Stimulated activated CD4-positive, alpha-beta T cell treated with anti-CD3 and anti-CD28 coated beads, Interleukin-2, amount 100 ng/mL, for 24 hours (primary cell): ENCODE measurements at places on chromosomes 5 and 9.

GRCh38 chr5:151222790-151223446 lies 974 bp downstream of the CCDC69 start:
- peak; percentile 57 for DNase-seq

DNA sequence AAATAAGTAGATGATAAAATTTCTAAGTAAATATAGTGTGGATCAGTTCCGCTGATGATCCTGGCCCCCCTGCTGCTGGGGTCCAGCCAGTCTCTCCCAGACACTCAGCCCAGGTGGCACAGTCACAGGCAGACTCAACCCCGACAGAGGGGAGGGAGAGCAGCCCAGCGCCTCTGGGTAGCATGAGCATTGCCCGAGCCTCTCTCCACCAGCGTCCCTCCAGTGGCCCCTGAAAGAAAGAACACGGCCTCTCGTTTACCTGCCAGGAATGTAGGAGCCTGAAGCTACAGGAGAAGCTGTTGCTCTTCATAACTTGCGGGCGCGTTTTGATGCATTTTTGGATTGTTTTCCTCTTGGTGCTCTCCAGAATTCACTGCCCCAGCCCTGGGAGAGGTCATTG lies 68.8 kb upstream of the ICE1 start:
- DNase-seq = no peak

DNA sequence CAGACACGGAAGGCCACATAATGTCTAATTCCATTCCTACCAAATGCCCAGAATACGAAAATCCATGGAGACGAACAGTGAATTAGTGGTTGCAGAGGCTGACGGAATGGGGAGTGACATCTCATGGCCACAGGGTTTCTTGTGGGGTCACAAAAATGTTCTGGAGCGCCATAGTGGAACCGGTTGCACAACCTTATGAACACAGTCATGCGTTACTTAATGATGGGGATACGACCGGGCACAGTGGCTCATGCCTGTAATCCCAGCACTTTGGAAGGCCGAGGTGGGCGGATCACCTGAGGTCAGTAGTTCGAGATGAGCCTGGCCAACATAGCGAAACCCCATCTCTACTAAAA lies 26.0 kb upstream of the TTLL11 start:
- no peak for DNase-seq

- no peak for DNase-seq
These were observed 3.2 kb upstream of the C5orf63 start for GRCh38 chr5:127076315-127077129.

DNA sequence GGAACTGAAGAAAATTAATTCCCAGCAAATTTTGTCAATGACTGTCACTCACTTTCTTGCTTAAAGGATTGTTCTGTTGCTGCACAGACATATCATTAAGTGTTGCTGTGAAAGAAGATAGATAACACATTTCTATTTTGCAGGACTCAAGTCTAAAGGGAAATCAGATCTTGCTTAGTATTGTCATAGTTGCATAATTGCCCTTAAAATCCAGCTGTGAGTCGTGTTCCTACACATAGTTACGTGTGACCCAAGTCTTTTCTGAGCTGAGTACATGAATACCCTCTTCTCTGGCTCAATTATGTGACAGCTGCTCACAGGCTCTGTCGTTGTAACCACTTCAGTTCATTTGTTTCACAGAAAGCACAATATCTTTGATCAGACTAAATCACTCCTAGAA lies 390.8 kb downstream of the DTWD2 start:
- DNase-seq = no peak

DNA sequence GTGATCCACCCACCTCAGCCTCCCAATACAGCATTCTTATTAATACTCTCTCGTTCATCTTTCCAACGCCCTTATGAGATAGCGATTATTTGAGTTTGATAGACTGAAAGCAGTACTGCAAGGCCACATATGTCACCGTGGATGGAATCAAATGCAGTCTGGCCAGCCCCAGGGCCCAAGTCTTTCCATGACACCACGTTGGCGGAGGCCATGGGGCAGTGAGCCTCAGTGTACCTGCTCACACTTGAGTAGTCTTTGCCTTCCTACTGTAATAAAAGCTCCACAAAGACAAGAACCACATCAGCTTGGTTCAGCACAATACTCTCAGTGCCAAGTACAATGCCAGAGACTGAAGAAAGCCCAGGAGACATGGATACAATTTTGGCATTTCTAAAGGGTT lies 88.5 kb downstream of the TTLL11 start:
- no peak for DNase-seq

DNA sequence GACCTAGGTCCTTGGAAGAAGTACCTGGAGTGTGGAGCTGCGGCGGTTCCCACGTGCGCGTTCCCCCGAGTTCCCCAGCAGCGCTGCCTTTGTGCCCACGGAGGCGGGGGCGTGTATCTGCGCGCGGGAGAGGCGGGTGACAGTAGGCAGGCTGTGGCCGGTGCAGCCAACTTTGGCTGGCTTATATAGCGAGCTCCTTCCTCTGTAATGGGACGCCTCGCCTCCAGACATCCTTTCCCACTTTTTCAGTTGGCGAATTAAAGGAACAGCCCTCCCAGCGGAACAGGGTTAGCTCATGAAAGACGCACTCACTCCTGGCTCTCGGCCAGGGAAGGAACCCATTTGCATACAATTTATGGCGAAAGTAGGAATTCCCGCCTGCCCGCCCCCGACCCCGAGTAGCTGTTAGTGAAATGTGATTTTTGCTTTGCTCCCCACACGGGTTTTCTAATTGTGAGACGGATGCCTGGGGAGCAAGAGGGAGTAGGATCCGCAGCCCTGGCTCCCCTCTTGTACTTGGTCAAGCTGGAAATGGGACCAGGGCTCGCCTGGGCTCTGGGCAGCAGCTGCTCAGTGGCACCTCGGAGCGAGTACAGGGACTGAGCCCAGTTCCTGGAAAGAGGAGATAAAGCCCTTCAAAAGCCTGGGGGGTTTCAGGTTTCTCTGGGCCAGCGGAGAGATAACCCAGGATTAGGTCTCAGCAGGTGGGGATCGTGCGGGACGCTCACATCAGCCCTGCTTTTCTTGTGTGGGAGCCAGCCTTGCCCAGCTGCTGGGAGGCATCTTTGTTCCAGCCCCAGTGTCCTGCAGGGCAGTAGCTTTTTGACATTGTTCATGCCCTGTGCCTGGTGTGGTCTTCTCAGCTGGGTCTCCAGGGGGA lies at the start of gene TNC:
Gene TNC, minus strand, starts transcription at position 159 of the 880 bp plus-strand sequence. CDS start 27,139 bp downstream, outside the sequence.
- DNase-seq = no peak

- DNase-seq = no peak
These were observed 126.4 kb downstream of the FBXL17 start for GRCh38 chr5:108255468-108255867.

- no peak for DNase-seq
These were observed 12.8 kb upstream of the CLIC3 start for GRCh38 chr9:137009217-137009616.

DNA sequence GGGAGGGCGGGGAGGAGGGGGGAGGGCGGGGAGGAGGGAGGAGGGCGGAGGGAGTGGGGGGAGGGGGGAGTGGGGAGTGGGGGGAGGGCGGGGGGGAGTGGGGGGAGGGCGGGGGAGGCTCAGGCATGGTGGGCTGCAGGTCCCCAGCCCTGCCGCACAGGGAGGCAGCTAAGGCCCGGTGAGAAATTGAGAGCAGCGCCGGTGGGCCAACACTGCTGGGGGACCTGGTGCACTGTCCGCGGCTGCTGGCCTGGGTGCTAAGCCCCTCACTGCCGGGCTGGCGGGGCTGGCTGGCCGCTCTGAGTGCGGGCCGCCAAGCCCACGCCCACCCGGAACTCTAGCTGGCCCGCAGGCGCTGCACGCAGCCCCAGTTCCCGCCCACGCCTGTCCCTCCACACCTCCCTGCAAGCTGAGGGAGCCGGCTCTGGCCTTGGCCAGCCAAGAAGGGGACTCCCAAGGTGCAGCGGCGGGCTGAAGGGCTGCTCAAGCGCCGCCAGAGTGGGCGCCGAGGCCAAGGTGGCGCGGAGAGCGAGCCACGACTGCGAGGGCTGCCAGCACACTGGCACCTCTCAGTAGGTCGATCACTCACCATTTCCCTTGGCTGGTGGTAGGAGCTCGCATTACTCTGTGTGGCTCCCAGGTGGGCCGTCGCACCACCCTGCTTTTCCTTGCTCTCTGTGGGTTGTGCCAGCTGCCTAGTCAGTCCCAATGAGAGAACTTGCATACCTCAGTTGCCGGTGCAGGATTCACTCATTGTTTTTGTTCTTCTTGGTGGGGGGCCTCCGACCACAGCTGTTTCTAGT lies 160.2 kb downstream of the CNTLN start:
- no peak for DNase-seq

GRCh38 chr9:76855015-76855414 lies 50.9 kb downstream of the PRUNE2 start:
- DNase-seq = no peak

- no peak for DNase-seq
These were observed 80.0 kb downstream of the OXCT1 start for GRCh38 chr5:41790038-41790776.

- peak; percentile 38 for DNase-seq
These were observed 5.3 kb upstream of the TRIM41 start for GRCh38 chr5:181217803-181218062.

DNA sequence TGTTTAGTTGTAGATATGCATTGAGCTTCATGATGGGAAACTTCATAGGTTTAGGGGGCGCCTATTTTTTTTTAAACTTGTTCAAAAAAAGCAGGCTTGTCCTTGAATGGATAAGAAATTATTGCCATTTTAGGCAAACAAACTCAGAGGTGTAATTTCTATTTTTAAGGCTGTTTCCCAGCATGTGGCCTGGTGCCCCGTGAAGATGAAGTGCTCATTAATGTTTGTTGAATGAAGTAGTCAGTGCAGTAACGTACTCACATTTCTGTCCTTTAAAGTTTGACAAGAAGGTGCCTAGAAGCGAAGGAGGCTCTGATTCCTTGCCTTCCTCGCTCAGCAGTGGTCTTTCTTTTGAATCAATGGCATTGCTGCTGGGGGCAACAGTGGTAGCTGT lies 54.3 kb downstream of the ZNF618 start:
- DNase-seq = no peak

DNA sequence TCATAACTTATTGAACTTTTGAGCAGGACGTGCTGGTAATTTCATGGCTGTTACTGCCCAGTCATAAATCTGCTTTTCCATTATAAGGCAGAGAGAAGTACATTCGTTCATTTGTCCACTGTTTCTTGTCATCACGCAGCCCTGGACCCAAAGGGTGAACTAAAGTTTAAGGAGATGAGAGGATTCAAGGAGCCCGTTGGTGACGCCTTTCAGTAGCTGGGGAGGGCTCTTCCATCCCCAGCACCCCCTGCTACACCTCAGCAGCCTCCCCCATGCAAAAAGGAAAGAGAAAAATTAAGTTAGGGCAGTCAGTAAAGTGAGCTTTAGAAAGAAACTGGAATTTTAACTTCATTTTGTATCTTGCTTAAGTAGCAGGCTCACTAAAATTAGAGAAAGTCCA lies 2.9 kb downstream of the FOXE1 start:
- DNase-seq = no peak

DNA sequence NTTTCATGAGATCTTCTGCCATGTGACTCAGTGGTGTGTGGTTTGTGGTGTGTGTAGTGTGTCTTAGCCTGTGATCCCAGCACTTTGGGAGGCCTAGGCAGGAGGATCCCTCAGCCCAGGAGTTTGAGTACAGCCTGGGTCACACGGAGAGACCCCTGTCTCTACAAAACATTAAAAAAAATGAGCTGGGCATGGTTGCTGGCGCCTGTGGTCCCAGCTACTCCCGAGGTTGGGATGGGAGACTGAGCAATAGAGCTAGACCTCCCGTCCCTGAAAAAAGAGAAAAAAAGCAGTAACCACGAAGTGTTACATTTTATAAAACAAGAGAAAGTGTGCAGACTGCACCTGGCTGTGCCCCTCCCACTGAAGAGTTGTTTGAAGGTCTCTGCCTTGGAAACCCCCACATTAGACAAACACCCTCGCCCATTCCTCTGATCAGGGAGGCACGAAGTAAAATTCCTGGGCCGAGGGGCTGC lies 21.2 kb upstream of the RNU6ATAC start:
- DNase-seq = no peak

DNA sequence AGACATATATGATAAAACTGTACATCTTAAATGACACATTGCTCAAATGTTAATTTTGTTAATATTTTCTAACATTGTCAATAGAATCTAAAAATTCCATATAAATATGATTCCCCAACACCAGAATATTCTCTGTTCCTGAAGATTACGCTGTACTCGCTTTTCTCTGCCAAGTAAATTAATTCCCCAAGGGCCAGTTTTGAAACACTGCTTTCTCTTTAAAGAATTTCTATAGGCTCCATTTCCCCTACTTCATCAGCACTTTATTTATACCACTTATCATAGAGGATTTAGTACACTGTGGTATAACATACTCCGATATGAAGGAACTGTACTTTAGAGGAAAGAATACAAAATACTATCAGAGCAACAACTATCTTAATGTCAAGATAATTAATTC lies 101.4 kb upstream of the ACOT12 start:
- DNase-seq = no peak

GRCh38 chr5:126030698-126031097 lies 392.5 kb upstream of the GRAMD2B start:
- no peak for DNase-seq

DNA sequence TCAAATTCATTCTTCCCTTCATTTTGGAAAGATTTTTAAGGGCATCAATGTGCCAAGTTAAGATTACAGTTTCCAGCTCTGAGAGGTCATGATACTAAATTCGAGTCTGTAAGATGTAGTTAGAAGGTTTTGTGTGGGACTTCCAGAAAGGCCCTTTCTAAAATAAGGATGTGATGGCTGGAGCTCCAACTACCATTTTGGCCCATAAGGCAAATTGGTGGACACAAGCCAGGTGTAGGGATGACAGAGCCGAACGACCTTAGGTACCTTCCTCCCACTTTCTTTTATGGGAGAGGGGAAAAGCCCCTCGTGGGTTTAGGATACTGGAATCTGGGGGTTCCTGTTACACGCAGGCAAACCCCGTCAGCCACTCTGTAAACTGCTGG lies 54.3 kb upstream of the PTPDC1 start:
- DNase-seq = no peak

DNA sequence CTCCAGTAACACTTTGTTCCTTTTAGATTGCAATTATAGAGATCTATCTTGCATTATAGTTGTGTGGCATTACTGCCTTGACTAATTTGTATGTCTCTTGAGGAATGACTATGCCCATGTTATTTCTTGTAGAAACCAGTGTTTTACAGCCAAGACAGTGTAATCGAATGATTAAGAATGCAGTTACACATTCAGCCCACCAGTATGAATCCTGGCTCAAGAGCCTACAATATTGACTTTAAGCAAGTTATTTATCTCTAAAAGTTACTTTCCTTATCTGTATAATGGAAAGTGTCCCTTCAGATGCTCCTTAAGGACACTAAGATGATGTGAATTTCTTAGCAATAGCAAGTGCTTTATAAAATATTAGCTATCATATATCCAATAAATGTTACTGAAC lies 9.7 kb upstream of the SNX24 start:
- no peak for DNase-seq
